Stimulated activated CD8-positive, alpha-beta memory T cell treated with anti-CD3 and anti-CD28 coated beads, Interleukin-12 subunit alpha, Interleukin-12 subunit beta, amount 100 ng/mL, for 4 hours (primary cell): ENCODE measurements at places on chromosomes 16 and 17.
A peak's percentile ranks its signal among the peaks of the same experiment; 100 is the strongest.

DNA sequence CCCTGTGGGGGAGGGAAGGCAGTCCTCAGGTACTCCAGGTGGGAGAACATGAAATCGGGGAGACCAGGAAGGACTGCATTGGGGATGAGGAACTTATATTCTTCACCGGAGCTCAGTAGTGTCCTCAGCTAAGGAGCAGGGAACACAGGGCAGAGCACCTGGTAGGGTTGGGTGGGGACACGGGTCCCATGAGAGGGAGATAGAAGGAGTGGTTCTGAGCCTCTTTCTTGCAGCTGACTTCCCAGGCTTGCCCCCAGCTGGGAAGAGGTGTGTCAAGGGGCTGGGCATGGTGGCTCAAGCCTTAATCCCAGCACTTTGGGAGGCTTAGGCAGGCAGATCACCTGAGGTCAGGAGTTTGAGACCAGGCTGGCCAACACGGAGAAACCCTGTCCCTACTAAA lies 2.1 kb downstream of the FHOD1 start:
- DNase-seq = no peak

DNA sequence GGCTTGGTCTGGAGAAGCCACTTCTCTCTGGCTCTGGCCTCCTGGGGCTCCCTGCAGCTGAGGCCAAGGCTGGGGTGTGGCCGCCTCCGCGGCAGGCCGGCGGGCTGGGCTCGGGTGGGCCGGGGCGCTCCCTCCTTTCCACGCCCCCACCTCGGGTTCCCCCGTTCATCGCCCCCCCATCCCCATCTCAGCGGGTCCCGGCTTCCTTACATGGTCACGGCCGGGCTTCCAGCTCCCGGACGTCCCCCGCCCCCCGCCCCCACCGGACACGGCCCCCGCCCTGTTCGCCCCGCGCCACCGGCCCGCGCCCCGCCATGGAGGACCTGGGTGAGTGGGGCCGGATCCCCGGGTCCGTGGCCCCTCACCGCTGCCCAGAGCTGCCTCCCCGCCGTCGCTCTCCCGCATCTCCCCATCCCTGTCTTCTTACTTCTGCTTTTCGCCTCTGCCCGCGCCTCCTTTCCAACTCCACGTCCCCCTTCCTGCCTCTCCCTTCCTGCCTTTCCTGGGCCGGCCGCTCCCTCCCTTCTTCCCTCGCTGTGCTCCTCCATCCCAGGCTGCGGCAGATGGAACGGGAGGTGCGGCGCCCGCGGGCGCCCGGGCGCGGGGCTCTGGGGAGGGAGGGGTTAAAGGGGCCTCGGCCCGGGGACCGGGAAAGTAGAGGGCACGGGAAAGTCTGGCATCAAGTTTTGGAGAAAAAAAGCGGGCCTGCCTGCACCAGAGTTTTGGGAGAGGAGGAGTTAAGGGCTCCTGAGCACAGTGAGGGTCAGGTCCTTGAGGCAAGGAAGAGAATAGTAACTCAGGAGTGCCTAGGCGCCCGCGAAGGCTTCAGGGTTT lies at the start of gene TGFB1I1:
Gene TGFB1I1, plus strand, starts transcription at position 278 of the 834 bp plus-strand sequence. Its CDS starts 37 bp downstream, at position 315.
- no peak for DNase-seq

GRCh38 chr16:53291757-53292392 lies 142.4 kb upstream of the RBL2 start:
- DNase-seq = no peak

GRCh38 chr17:41516830-41517283 lies 1.8 kb downstream of the KRT15 start:
- no peak for DNase-seq

- DNase-seq = no peak
These were observed 8.7 kb downstream of the C16orf87 start for GRCh38 chr16:46822270-46822669.

DNA sequence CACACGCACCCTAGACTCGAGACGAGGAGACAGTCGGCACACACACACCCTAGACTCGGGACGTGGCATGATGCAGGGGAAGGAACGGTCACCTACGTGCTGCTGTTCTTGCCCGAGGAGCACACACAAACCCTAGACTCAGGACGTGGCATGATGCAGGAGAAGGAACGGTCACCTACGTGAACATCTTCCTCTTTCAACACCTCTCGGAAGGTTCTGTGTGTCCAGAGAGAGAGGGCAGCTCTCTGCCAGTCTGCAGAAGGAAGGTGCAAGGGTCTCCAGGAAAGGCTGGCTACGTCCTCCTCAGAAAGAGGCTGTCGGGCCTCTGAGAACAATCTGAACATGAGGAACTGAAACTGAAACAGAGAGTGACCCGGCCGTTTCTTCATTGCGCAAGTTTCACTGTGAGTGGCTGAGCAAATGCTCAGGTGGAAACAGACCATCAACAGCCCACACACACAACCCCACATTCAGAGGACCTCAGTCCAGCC lies 43.4 kb downstream of the ZNF276 start:
- DNase-seq = peak; percentile 27

DNA sequence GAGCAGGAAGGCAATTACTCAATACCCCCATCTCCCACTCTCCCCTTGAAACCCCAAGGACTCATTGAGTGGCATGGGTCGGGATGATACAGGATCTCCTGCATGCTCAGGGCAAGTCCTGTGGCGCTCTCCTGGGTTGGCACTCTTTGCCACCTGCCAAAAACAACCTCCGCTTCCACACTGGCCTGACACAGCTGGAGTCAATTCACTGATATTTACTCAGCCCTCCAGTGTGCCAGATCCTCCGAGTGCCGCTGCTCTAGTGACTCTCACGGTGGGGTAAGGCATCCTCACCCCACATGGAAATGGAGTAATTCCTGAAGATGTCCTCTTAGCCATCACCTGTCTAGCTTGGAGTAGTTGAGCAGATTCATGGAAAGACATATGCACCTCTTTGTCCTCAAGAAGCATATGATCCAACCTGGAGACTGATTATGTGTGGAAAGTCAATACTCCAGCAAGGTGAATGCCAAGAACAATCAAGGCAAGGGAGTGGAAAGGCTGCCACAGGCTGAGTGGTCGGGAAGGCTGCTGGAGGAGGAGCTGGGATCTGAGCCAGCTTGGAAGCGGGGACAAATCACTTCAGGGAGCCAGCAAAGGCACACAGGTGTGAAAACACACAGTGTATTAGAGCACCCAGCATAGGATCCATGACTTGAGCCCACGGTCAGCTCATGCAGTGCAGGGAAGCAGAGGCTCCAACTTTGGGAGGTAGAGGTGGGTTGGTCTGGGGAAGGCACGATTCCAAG lies 12.6 kb upstream of the GOSR2 start:
- DNase-seq = no peak
